ENCODE measurements at places on chromosomes 1 and 21.

DNA sequence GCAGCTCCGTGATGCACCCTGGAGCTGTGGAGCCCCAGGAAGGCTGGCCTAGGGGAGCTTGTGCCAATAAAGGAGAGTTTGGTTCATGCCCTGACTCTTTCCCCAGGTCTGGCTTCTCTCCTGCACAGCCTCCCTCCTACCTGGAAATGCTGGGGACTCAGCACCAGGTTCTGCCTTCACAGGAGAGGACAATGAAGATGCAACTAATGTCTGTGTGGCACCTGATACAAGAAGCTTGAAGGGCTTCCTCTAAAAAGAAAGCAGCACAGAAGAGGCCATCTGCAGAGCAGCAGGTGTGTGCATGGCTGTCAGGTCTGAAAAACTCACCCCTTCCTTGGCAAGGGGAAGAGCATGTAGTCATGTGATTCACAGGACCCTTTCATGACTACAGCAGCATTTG, 43.7 kb upstream of the SLC44A3 start:
- no peak for DNase-seq

DNA sequence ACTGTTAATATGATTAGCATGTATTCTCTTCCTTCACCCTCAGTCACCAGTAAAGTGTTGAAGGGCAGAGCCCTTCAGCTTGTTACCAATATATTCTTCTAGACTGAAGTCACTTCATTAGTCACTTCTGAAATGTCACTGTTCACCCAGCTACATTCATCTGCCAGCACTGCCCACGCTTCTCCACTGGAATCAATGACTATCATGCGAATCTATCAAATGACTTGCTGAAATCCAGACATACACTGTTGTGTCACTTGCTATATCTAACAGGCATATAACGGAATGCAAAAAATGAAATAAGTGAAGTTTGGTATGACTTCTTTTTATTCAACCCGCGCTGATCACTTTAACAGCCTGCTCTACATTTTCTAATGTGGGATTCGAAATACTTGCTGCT, 16.1 kb downstream of the FH start:
- DNase-seq = no peak

DNA sequence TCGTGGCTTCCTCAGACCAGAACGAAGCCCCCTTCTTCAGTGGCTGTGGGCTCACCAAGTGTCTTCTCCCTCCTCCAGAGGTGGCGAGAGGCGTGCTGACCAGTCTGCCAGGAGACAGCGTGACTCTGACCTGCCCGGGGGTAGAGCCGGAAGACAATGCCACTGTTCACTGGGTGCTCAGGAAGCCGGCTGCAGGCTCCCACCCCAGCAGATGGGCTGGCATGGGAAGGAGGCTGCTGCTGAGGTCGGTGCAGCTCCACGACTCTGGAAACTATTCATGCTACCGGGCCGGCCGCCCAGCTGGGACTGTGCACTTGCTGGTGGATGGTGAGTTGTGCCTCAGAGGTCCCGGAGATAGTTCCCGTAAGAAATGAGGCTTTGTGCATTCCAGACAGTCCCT, 24.0 kb downstream of the IL6R start:
- DNase-seq = no peak

DNA sequence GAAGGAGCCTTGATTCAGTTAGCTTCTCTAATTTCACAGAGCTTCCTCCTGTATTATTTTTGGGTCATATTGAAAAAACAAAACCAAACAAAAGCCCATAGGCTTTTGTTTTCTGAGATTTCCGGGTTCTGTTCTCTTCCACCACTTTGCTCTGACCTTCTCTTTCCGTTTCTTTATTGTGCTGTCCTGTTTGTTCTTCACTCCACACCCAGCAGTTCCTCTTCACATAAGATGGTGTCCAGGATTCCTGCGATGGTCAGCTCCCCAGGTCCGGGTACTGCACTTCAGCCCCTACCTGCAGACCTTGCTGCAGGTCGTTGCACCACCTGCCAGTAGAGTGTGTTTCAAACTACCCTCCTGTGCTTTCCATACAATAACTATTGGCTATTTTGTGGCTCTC, 44.6 kb downstream of the GLUL start:
- DNase-seq = no peak

GRCh38 chr1:159791031-159791430, 10.3 kb downstream of the DUSP23 start:
- DNase-seq = no peak

DNA sequence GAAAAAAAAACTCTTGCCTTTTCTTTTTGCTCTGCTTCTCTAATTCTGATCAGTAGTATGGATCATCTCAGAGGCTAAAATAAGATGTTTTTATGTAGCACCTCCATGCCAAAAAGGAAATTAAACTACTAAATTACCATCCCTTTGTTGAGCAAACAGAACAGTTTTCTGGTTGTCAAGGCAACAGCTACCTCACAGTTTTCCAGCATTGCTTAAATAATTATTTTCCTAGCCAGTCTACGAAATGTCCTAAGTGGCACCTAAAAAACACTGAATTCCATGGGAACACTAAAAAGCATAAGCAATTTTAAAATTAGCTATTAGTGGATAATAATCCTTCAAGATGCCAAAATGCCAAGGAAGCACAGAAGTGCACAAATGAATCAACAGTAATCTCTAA, 61.7 kb downstream of the ARID4B start:
- DNase-seq = no peak

GRCh38 chr1:37484325-37485051, 10.1 kb downstream of the ZC3H12A start:
- no peak for DNase-seq

DNA sequence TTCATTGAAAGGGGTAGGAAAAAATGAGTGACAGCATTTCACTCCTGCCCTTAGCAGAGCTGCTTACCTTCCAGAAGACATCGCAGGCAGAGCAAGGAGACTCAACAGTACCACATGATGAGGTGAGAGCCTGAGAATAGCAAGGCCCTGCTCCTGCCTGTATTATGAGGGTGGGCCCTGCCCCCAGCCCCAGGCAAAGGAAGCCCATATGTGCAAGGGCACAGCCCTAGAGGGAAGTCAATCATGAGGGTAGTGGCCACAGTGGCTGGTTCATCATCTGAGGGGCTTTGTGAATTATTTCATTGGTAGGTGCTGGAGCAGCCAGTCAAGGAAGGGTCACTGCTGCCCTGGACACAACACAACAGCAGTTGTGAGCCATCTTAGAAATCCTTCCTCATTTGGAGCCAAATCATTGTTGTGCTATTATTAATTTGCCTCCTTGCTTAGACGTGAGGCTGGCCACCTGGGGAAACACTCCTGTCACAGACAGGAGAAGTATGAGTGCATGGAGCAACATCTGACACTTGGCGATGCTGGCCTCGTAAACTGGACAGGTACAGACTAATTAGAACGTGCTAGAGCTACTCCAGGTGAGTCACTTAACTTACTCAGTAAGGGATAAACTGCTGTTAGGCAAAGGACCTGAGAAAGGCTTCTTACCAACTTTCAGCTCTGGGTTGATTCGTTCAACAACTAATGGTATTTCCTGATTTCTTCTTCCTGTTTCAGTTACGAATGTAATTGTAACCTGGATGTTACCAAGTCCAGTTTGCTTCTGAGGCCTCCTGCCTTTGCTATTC, 22.7 kb upstream of the ACBD6 start:
- DNase-seq = no peak

- DNase-seq = no peak
Measured at GRCh38 chr1:96210054-96210453, 511.5 kb upstream of the PTBP2 start.

DNA sequence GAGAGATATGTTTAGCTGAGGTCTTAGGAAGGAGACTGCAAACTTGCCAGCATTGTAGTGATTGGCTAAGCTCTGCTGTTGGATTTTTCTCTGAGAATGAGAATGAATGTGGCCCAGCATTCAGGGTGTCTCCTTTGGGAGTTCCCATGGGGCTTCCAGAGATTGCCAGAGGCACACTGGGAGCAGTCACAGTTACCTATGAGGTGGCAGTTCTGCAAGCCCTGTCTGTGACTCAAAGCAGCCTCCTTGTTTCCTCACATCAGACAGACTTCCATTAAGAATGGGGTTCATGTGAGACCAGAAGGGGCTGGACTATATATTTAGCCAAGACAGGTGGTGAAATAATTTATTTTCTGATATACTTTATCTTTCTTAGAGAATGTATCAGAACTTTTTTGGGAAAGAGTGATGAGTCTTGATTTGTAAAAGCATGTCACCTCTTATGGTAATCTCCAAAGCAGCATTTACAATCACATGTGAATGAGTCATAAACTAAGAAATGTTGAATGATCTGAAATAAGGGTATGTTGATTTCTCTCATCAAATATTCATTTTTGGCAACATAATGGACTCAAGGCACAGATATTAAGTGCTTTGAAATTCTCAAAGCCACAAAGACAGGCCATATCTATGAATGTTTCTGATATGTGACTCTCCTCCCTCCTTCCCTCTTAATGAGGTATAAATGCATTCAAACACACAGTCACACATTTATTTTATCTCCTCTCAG, 9.5 kb upstream of the SLC19A2 start:
- DNase-seq = no peak

GRCh38 chr21:35538386-35538785, 489.3 kb upstream of the RUNX1 start:
- no peak for DNase-seq

GRCh38 chr1:40983286-40983685, 3.8 kb downstream of the CTPS1 start:
- DNase-seq = no peak

GRCh38 chr1:246332078-246332477, 175.0 kb downstream of the SMYD3 start:
- DNase-seq = no peak

DNA sequence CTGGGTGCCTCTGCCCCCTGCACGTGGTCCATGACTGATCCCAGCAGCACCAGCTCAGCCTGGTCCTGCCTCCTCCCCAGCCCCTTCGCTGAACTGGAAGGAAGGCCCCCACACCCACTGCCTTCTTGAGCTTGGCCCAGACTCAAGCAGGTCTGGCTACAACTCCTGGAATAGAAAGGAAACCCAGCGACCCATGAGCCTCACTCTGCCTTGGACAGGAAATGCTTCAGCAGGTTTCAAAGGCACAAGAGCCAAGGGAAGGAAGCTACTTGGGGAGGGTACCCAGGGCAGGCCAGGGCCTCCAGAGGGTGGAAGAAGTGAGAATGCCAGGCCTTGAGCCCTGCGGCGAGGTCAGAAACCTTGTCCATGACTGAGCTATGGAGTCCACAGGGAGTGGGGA, 35.9 kb upstream of the RD3 start:
- no peak for DNase-seq

- DNase-seq = no peak
Measured at GRCh38 chr1:145953861-145954260, 4.0 kb downstream of the LIX1L start.

- no peak for DNase-seq
Measured at GRCh38 chr21:28828981-28829380, 163.7 kb downstream of the LTN1 start.

- no peak for DNase-seq
Measured at GRCh38 chr21:26147535-26147934, 23.0 kb downstream of the APP start.

GRCh38 chr1:201153474-201154388, 543 bp downstream of the TMEM9 start:
- no peak for DNase-seq

- peak; percentile 85 for DNase-seq
Measured at GRCh38 chr1:230426246-230427093, at the start of gene PGBD5. PGBD5 (minus strand) TSS chr1:230426332; CDS start chr1:230425928, 404 bp downstream.

GRCh38 chr1:36861375-36861774, 172.9 kb downstream of the GRIK3 start:
- no peak for DNase-seq

GRCh38 chr1:66550243-66550642, 16.3 kb downstream of the SGIP1 start:
- DNase-seq = no peak

DNA sequence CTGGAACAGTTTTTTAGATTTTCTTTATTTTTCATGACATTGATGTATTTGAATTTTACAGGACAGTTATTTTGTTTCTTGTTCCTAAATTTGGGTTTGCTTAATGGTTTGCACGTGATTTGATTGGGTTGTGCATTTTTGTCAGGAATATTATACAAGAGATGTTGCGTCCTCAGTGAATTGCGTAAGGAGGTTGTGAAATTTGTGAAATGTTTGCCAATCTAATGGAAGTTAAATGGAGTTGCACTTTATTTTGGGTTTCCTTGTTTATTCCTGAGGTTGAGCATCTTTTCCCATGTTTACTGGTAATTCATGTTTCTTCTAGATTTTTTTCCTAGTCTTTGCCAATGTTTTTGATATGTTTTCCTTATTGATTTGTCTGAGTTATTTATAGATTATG, 19.9 kb downstream of the ZNF648 start:
- no peak for DNase-seq

GRCh38 chr1:151325231-151325630, 2.0 kb downstream of the PI4KB start:
- no peak for DNase-seq

DNA sequence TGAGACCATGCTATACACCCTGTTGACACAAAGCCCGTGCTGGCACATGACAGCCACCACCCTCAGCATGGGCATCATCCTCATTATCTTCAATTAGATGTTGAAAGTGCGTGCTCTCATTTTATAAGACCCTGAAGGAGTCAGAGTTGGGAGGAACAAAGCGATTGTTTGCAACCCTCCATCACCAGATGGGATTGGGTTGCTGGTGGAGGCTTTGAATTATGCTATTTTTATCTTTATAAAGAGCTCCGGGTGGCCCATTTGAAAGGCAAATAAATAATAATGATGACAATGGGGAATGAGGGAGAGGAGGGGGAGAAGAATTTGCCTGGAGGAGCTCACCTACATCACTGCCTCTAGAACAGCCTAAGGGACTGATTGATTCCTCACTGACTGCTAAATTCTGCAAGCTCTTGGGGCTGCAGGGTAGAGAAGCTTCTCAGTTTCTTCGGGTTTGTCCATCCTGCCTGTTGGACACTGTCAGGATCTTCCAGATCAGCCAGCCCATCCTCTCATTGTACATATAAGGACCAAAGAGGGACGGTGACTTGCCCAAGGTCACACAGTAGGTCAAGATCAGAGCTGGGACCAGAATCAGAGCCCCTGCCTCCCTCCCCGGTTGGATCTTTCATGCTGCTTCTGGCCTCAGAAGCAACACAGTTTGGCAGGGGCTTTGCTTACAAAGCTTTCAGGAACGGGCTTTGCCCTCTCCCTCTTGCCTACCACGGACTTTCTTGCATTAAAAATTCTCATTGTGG, 130.9 kb upstream of the ZBTB40 start:
- no peak for DNase-seq

DNA sequence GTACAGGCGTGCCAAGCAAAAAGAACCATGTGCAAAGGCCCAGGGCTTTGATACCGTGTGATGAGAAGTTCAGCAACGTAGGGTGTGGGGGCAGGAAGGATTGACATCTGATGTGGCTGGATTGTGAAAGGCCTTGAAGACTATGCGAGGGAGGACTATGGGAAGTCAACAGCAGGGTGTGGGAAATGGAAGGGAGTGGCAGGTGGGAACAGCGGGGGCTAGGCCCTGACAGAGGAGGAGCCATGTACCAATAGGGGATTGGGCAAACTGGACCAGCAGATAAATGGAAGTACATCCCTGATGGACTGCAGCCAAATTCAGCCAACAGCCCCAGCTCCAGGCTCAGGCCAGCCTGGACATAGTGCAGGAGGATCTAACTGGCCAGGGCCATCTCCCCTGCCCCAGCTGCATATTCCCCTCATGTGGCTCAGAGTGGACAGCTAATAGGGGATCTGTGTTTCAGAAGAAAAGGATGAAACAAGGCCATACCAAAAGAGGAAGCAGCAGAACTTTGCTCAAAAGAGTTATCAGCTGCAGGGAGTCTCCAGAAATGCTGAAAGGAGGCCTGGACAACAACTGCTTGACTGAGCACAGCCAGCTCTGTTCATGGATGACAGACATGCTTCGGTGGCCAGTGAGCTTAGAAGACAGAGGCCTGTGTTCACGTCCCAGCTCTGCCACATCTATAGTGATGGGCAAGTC, 140.2 kb upstream of the SGIP1 start:
- DNase-seq = no peak
